ENCODE measurements at places on chromosomes 3 and 15.
A peak's percentile ranks its signal among the peaks of the same experiment; 100 is the strongest.

- no peak for DNase-seq
Measured at GRCh38 chr3:72245183-72245811, 460.3 kb upstream of the PROK2 start.

GRCh38 chr3:109254770-109255169 lies 61.5 kb downstream of the DPPA2 start:
- no peak for DNase-seq

DNA sequence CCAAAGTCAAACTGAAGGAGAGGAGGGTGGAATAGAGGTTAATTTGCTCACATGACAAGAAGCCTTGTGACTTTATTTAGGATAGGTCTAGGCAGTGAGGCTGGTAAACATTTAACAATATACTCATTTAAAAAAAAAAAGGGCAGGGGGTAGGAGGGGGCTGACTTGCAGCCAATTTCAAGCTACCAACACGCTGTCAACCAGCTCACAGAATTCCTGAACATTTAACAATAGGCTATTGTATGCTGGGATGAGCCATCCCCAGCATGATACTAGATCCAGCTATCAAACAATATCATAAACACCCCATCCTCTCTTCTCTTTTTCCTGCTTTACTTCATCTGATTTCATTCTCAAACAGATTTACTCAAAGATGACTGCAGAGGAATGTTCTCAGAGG lies 1096.3 kb upstream of the CFAP20DC start:
- DNase-seq = no peak

GRCh38 chr3:50606596-50606995 lies 5.0 kb downstream of the CISH start:
- DNase-seq = no peak

- DNase-seq = no peak
Measured at GRCh38 chr3:56053727-56054126, 414.5 kb downstream of the ERC2 start.

- no peak for DNase-seq
Measured at GRCh38 chr15:48449734-48450133, 118.5 kb downstream of the DUT start.

- DNase-seq = no peak
Measured at GRCh38 chr15:84572231-84572630, 28.6 kb upstream of the ZSCAN2 start.

DNA sequence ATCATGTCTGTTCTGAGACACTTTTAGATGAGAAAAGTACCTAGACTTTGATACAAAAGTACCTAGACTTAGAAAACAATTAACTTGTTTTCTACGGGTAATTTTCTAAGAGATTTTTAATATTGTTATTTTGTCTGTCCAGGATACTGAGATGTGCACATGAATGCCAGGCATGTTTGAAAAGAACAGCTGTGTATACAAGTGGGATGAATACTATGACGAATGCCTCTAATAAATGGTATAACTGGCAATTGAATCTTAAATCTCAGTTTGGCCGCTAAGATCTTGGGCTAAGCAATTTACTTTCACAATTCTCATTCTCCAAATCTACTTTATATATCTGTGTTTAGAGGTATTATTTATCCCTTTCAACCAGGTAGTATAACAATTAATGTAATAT lies 207.4 kb downstream of the CBLB start:
- DNase-seq = no peak

- no peak for DNase-seq
Measured at GRCh38 chr15:33808720-33809457, 159.4 kb upstream of the CHRM5 start.

GRCh38 chr15:85031944-85032558 lies 50.4 kb downstream of the PDE8A start:
- DNase-seq = no peak

- no peak for DNase-seq
Measured at GRCh38 chr3:9398700-9399336, 1.4 kb downstream of the SETD5 start.

GRCh38 chr3:71360180-71360579 lies 223.3 kb downstream of the FOXP1 start:
- DNase-seq = no peak

GRCh38 chr15:70512772-70513362 lies 250.5 kb downstream of the UACA start:
- DNase-seq = no peak

DNA sequence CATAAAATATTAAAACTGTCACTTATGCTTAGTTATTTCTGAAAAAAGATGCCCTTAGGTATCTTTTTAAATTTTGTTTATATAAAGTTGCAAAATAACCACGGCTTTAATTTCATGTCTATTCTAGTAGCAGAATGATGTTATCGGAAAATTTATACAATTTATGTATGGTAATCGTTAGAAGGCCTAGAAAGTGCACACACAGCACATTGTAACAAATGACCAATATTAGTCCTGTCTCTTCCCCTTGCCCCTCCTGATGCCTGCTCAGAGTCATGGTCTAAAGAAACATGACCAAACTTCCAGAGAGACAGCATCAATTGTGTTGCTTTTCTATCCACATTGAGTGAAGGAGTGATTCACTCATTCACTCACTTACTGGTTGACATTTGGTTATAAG lies 6.2 kb upstream of the LPP start:
- no peak for DNase-seq

- no peak for DNase-seq
Measured at GRCh38 chr3:11312166-11312565, 40.0 kb downstream of the ATG7 start.

GRCh38 chr15:99509686-99510461 lies 55.9 kb upstream of the MEF2A start:
- DNase-seq = no peak

- DNase-seq = no peak
Measured at GRCh38 chr15:82862886-82863285, 53.5 kb downstream of the WHAMM start.

DNA sequence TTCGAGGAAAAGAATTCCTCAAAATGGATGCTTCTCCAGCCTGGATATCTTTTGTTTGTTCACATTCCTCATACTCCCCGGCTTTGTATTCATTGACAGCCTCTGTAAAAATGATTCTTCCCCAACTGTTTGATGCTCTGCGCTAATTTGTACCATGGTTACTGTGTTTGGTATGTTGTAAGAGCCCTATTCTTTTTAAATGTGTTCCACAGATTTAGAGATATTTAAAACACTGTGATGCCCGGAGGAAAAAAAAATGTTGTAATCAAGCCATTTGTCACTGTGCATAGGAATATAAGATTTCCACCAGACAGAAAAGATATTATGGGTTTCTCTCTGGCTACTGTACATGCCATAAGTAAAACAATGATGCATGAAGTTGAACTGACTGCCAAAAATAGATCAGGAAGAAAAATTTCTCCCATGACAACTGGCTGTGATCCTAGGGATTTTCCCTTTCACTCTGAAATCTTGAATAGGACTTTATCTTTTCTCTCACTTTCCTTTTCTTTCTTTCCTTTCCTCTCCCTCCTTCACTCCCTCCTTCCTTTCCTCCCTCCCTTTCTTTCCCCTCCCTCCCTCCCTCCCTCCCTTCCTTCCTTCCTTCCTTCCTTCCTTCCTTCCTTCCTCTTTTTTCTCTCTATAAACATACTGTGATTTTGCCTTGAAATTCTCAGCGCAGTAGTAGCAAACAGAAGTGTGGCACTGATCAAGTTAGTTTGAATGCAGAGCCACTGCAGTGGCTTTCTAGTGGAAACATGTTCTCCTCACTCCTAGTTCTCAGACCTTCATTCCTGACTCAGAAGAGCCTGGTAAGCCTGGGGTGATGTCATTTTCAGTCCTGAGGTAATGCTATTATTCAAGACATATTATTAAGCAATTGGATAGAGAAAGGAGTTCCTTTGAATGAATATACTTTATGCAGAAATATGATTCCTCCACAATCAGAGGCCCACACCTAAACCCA lies 254.9 kb upstream of the TBL1XR1 start:
- peak; percentile 12 for DNase-seq

GRCh38 chr3:147404800-147405230 lies 1.5 kb downstream of the ZIC4 start:
- no peak for DNase-seq

- DNase-seq = no peak
Measured at GRCh38 chr3:189202583-189202982, 30.8 kb downstream of the TPRG1 start.

GRCh38 chr3:58965865-58966264 lies 84.0 kb downstream of the CFAP20DC start:
- no peak for DNase-seq

DNA sequence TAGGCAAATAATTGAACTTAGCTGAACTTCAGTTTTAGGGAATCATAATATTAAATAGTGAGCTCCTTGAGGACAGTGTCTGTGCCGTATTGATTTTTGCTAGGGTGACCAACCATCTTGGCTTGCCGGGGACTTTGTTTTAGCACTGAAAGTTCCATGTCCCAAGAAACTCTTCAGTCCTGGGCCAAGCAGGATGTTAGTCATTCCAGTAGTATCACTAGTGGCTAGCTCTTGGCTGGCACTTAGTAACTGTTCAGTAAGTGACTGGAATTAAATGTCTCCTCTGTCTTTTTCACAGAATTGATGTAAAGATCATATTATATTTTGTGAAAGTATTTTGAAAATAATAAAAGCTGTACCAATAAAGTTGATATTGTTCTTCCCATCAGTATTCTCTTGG lies 42.3 kb downstream of the RSRC1 start:
- DNase-seq = no peak

- DNase-seq = no peak
Measured at GRCh38 chr3:54810401-54810800, 117.5 kb downstream of the LRTM1 start.

DNA sequence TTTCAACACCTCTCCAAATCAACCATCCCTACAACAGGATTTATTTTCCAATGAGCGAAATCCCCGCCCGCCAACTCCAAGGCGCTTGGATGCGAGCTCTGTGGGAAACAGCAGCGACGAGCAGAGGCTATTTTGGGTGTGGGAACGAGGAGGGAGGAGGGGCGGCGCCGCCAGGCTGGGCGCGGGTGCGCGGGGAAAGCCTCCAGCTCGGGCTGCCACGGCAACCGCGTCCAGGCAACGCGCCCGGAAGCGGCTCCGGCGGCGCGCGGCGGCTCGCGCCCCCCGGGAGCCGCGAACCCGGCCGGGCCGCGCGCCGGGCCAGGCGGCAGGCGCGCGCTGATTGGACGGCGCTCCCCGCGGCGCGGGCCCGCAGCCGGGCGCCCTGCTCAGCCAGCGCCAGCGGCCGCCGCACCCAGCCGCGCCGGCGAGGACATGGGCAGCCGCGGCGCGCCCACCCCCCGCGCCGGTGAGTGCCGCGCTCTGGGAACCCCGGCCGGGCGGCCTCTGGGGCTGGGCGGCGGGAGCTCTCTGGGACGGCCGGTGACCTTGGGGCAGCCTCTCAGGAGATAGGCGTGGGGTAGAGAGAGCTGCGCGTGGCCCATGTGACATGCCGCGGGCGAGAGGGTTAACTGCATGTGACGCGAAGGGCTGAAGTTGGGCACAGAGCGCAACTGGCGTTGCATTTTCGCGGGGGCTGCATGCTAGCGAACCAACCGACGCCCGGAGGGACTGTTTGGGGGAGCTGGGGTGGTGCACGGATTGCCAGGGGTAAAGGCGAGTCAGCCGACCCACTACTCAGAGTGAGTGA lies at the start of gene FAM81A:
FAM81A (plus strand) TSS at position 370 of the 808 bp plus-strand sequence. CDS start 20,441 bp downstream, outside the sequence.
- peak; percentile 95 for DNase-seq

- no peak for DNase-seq
Measured at GRCh38 chr3:114259566-114259965, 22.2 kb upstream of the ZNF80 start.

DNA sequence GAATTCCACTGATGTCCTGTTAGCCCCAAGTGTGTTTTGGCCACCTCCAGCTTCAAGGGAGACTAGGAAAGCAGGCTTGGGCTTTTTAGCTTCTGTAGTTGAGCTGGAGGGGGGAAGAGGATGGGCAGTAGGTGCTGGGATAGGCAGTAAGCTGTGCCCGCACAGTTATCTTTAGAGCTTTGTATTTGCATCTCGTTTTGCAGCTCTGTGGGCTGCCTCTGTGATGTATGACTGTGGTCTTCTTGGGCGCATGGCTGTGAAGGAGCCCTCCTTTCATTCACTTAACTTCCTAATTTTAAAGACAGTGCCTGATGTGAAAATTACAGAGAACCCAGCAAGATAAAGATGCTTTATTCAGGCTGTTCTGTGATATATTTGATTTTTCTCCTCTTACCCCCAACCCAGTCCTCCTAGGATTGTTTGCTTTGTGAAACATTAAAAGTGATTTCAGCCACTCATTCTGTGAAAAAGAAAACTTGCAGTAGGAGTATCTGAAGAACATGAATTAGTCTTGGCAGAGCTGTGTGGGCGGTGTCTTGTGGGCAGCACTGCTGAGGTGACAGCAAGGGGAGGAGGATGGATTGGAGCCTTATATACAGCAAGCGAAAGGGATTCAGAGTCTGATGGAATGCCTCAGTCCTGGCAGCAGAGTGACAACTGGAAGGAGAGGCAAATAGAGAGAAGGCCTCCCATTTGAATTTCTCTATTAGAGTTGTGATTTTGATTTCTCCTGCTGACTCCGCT lies 74.3 kb downstream of the LARS2 start:
- DNase-seq = no peak

GRCh38 chr3:189630767-189631372 lies 319 bp upstream of the TP63 start:
- no peak for DNase-seq

- DNase-seq = no peak
Measured at GRCh38 chr15:47669221-47669620, 48.1 kb upstream of the SEMA6D start.

DNA sequence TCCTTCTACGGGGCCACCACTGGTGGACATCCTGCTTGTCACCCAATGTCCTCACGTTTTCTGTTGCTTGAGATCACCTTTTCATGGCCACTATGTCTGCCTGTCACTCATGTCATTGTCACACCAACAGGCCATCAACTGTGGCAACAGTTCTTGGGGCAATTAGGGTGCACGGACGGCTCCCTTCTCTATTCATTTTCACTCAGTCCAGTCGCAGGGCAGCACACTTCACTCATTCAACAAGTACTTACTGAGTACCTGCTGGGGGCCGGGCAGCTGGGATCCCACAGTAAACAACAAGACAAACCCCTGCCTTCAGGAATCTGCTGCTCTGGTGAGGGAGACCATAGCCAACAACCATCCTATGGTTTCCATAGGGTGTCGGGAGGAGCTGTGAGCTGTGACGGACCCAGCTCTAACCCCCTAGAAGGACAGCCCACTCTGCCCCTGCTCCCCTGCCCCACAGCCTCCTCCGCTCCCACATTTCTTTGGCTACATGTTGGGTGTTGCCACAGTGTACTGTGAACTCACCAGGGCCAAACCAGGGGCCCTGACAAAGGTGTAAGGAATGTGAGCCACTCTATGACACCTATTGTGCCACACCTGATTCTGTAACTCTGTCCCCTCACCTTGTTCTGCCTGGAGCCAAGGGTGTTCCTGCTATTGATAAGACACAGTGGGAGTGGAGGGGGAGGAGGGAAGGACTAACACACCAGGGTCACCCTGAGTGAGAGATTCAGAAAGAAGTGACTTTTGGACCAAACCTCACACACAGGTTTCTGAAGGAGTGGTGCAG lies 1.9 kb downstream of the VILL start:
- no peak for DNase-seq

GRCh38 chr15:30001602-30002001 lies 81.2 kb upstream of the GOLGA8J start:
- no peak for DNase-seq

DNA sequence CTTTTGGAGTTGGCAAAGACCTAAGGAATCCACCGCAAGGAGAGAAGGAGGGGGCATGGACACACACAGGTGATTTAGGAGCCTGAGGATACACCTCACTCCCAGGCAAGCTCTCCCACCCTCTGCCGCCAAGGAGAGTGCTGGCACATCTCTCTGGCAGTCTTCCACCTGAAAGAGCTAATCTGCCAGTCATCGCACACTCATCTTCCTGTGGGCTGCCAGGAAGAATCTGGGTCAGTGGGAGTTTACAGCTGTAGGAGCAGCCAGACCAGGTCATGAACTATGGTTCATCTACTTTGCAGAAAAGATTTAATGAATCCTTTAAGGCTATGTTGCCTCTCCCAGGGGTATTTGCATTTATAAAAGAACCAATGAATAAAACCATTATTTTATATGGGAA lies 170.6 kb upstream of the TSC22D2 start:
- no peak for DNase-seq
